Activated naive CD4-positive, alpha-beta T cell treated with anti-CD3 and anti-CD28 coated beads for 36 hours (primary cell): ENCODE measurements at places on chromosomes 1 and 21.

DNA sequence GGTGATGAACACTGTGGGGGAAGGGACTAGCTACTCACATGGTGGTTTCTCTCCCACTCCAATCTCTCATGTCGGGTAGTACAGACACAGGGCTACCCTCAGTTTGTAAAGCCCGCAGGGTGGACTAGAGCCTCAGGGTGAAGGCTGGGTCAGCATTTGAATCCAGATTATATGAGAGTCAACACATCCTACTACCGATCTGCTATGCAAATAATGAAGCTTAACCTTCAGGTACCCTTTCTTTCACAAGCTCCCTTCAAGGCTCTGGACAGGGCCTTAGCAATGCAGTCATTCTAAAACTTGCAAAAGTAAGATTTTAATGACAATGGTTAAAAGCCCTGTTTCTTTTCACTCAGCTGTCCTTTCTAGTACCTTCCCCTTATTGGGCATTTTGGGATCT is 5.5 kb upstream of the ZBED6 start:
- no peak for DNase-seq

GRCh38 chr1:41623736-41624135 is 139.3 kb upstream of the EDN2 start:
- DNase-seq, result no peak

DNA sequence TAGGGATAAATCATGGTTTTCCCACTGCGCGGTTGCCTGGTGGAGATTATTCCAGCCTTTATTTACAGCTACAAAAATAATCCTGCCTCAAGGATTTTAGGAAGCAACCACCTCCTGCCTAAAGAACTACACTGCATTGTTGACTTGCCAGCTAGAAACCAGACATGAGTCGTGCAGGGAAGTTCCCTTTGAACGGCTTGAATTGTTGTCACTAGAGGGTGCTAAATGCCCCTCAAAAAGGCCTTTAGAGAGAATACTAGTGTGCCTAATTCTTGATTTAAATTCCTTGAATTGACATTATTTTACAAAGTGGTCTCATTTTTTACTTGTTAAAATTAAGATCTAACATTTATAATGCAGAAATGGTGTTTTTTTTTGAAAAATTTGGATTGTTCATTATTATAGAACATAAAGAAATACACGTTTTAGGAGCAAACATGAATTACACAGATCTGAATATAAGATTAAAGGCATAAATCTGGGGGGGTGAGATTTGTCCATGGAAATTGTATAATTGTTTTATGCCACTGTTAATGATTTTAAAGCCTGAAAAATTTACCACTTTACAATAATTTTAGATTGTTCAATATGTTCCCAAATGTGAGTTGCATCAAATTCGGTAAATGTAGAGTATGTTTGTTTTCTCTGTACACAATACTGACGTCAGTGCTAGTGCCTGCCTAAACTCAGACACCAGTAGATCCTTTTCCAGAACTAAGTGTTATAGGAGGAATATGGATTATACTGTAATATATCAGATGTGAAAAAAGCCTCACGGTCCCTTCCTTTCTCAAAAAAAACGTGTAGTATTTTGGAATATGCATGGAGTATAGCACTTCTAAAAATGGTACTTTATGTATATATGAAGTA is 7.6 kb upstream of the ERG start:
- DNase-seq, result peak; percentile 49

- no peak for DNase-seq
Observed at GRCh38 chr1:97368296-97368695, 552.5 kb downstream of the DPYD start.

DNA sequence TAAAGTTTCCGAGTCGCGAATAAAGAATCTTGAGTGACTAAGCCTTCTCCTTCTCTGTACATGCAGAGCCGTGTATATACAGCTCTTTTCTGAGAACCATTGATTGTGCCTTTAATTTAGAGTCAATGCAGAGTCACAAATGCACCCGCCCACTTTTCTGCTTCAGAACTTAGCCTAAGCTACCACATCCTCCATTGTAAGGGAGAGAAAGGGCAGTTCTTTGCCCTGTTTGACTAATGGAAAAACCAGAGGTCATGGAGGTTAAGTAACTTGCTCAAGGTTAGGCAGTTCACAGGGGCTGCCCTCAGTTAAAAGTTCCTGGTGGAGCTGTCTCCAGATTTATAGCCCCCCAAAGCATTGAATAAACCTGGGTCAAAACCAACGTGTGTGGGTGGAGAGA is 139.6 kb downstream of the TOMM20 start:
- DNase-seq, result no peak

GRCh38 chr21:45019076-45019886 is 55.1 kb upstream of the ADARB1 start:
- DNase-seq, result no peak

DNA sequence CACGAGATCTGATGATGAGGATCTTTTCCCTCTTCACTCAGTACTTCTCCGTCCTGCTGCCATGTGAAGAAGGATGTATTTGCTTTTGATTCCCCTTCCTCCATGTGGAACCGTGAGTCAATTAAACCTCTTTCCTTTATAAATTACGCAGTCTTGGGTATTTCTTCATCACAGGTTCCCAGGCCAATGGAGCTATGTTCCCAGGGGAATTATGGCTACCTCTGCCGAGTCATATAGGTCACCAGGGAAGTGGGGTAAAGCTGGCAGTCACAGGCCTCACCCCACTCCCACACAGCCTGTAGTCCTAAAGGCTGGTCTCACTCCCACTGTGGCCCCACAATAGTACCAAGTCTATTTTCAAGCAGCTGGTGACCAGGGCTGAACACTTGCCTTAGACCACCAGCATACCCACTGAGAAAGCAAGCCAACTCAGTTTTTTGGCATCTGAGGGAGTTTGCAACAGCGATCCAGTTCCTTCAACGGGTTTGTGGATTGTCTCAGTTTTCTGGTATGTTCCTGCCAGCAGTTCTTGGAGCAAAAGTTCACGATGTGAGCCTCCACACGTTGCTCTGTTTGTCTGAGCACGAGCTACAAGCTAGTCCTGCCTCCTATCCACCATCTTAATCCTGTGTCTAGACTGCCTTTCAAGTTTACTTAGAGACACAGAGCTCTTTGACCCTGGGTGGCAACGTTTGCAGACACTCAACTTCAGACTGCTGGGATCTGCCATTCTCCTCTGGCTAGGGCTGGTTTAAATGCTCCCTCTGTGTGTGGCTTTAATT is 104.5 kb downstream of the CENPF start:
- no peak for DNase-seq

GRCh38 chr1:182910143-182910542 is 42.8 kb downstream of the SHCBP1L start:
- no peak for DNase-seq

GRCh38 chr21:45325206-45326168 is 37.8 kb upstream of the POFUT2 start:
- no peak for DNase-seq

GRCh38 chr1:23019863-23020625 is 776 bp downstream of the KDM1A start:
- peak; percentile 31 for DNase-seq

- peak; percentile 18 for DNase-seq
Observed at GRCh38 chr1:54408147-54409066, 2.2 kb upstream of the SSBP3 start.

DNA sequence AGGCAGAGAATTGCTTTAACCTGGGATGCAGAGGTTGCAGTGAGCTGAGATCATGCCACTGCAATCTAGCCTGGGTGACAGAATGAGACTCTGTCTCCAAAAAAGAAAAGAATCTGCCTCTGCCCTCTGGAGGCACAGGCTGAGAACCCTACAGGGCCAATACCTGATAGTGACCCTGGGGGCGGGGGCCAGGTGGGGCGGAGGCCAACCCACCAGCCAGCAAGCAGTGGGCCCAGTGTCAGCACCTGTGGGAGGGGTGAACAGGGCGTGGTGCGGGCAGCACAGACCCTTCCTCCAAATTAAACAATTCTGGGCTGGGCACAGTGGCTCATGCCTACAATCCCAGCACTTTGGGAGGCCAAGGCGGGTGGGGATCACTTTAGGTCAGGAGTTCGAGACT is 19.0 kb upstream of the PLEKHG5 start:
- no peak for DNase-seq

DNA sequence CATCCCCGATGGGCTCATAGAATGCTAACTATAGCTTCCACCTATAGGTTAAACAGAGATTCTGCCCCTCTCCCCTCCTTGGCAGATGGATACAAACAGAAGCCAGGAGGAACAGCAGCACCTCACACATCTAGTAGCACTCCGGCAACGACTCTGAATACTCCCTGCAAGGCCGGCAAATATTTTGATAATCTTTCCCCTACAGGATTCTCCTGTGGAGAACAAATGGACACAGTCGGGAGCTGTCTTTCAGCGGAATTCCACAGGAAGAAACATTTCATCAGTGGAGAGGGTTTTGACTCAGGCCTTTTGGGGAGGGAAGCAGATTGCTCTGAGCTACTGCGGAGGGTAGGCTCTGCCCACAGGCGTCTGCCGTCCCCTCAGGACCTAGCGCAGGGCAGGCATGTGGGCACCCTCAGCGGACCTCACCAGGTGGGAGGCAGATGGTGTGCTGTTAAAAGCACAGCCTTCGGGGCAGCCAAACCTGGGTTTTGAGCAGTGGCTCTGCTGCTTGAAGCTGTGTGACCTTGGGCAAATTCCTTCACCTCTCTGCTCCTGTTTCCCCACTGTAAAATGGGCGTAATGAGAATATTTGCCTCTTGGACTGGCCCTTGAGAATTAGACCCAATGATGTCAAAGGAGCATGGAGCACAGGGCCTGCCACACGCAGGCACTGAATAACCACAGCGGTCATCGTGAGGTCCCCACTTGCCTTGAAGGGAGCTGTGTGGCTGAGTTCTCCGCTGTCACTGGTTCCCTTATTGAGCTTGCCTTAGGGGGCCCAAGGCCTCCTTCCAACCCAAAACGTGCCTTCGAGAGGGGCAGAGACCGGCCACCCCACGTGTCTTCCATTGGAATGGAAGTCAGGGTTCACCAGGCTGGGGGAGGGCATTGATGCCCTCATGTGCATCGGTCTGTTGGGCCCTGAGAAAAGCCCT is 19.2 kb upstream of the BCAR3 start:
- DNase-seq, result no peak

DNA sequence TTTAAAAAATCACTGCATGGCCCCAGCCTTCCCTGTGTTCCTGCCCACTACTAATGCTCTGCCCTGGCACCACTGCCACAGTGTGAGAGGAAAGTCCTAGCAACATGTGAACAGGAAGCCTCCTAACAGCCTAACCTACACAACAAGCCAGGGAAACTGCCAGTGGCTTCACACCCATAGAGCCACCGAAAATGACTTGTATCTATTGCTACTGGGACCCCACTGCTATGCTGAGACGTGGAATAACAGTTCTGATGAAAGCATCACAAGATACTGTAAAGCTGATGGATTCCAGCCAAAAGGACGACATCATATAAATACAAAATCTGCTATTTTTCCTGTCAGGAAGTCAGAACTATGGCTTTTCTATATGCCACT is 74.9 kb downstream of the JAK1 start:
- peak; percentile 51 for DNase-seq

GRCh38 chr1:208127792-208128529 is 116.2 kb downstream of the PLXNA2 start:
- no peak for DNase-seq

- no peak for DNase-seq
Observed at GRCh38 chr1:201714542-201715329, 114.2 kb upstream of the IPO9 start.

DNA sequence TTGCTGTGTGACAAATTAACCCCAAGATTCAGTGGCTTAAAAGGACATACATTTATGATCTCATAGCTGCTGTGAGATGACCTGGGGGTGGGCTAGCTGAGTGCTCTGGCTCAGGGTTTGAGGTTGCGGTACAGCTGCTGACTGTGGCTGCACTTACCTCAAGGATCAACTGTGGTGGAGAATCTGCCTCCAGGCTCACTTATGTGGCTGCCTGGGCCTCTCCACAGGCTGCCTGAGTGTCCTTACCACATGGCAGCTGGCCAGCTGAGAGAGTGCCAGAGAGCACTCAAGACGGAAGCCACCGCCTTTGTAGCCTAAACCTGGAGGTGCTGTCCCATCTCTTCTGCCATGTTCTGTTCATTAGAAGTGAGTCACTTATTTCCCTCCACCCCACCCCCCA is 5.7 kb downstream of the LRRC71 start:
- peak; percentile 69 for DNase-seq

DNA sequence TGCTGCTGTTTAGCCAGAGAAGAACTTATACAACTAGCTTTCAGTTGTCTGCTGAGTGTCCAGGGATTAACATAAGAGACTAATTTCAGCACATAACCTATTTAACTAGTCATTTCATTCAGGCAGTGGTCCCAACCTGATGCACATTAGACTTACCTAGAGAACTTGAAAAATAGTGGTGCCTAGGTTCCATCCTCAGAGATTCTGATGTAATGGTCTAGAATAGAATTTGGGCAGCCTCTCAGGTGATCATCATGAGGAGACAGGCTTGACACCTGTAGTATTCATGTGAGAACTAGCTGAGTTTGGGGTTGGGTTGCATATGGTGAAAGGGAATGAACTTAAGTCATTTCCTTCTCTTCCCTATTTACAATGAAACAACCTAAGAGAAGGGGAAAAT is 24.8 kb downstream of the CNST start:
- DNase-seq, result no peak

DNA sequence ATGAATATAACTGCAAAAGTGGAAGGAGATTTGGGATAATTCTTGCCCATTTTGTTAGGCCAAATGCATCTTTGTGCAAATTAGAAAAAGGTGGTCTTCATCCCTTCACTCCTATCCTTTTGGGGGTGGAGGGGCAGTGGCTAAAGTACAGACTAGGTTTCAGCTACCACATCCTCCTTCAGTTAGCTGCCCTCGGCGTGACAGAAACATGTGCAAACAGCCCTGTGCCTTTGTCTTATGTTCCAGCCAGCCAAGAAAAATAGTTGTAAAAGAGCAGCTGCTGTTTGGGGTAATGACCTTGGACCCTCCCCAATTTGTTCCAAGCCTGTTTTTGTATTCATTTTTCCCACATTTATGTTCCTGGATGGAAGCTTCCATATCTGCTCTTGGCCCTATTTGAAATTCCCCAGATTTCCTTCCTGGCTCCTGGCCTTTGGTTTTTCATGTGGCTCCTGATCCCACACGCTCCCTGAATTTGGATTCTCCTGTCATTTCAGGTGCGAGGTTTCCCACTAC is 8.3 kb upstream of the LGALS8 start:
- DNase-seq, result no peak

GRCh38 chr1:150554086-150554452 is 4.9 kb downstream of the ADAMTSL4 start:
- DNase-seq, result no peak

- no peak for DNase-seq
Observed at GRCh38 chr1:16307222-16307621, 45.1 kb downstream of the FBXO42 start.

- no peak for DNase-seq
Observed at GRCh38 chr1:168428063-168428731, 115.6 kb downstream of the XCL2 start.

GRCh38 chr1:47478090-47478489 is 40.2 kb downstream of the FOXD2 start:
- DNase-seq, result no peak

GRCh38 chr21:36575306-36575705 is 95.4 kb upstream of the CLDN14 start:
- DNase-seq, result no peak

GRCh38 chr1:94974824-94975223 is 47.9 kb upstream of the CNN3 start:
- DNase-seq, result no peak

GRCh38 chr1:159171688-159172501 is 480 bp downstream of the CADM3 start:
- no peak for DNase-seq

- DNase-seq, result no peak
Observed at GRCh38 chr1:244447552-244447951, 4.2 kb downstream of the ADSS2 start.

- no peak for DNase-seq
Observed at GRCh38 chr21:36480618-36481017, 696 bp upstream of the CLDN14 start.
